ENCODE measurements at places on chromosomes 3 and 15.

DNA sequence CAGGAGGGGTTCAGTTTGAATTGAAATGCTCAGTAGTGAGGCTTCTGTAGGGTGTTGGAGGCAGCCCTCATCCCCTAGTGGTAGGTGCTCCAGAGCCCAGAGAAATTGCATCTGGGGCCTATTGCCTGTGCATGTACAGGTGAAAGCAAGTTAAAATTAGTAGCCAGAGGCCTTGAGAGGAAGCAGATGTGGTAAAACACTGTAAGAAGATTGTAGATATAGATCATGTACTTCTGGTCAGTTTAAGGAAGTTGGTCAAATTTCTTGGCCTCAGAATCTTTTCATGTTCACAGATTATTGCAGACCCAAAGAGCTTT, 34.6 kb downstream of the IGSF10 start:
- DNase-seq: no peak

- DNase-seq: no peak
Measured at GRCh38 chr15:87638554-87639083, 617.9 kb downstream of the NTRK3 start.

DNA sequence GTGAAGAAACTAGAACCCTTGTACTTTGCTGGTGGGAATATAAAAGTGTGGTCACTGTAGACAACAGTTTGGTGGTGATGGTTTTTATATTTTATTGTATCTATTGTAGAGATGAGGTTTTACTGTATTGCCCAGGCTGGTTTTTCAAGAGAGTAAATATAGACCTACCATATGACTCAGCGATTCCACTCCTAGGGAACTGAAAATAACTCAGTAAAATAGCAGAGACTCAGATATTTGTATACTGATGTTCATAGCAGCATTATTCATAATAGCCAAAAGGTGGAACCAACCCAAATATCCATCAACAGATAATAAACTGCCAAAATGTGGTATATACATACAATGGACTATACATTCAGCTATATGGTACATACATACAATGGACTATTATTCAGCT, 68.8 kb upstream of the IL12A start:
- no peak for DNase-seq

- DNase-seq: no peak
Measured at GRCh38 chr3:142595581-142595950, 627 bp upstream of the PLS1 start.

DNA sequence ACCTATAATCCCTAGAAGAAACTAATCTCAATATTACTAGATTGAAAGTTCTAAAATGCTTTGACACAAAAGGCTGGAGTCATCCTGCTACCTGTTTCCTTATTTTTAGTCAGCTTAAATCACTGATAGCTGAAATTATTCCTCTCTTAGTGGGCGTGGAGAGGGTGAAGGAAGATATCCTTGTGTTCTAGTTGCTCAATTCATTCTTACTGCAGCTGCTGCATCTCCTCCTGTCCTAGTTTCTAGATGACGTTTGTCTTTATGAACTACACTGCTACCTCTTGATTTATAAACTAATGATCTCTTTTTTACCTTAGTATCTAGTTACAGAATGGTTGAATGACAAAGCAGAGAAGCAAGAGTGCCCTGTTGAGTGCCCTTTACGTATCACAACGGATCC, 50.7 kb downstream of the SETD5 start:
- no peak for DNase-seq

Measured in left forelimb (tissue), 1 donor.